Mammary microvascular endothelial cell (primary cell): ENCODE measurements at places on chromosomes 2 and 18. TPM values are rescaled to one million over a fixed set of nuclear protein-coding genes. Genes with fewer than 3 reads are reported as not detected.

The FSHR gene
- not detected in 2 replicates for total RNA-seq

The ARHGAP28 gene
- total RNA-seq: 0.30 and 2.1 TPM in 2 replicates

The PRKAG3 gene
- total RNA-seq: not detected in 2 replicates

The NMUR1 gene
- not detected in 2 replicates for total RNA-seq

The KCNJ13 gene
- total RNA-seq: not detected in 2 replicates
